ENCODE measurements at places on chromosomes 12 and 14.
A peak's percentile ranks its signal among the peaks of the same experiment; 100 is the strongest.

GRCh38 chr12:21773263-21773741 is 1.2 kb downstream of the KCNJ8 start:
- DNase-seq, result peak; percentile 13

- peak; percentile 34 for DNase-seq
Measured at GRCh38 chr12:28497889-28498411, 307.7 kb downstream of the CCDC91 start.

DNA sequence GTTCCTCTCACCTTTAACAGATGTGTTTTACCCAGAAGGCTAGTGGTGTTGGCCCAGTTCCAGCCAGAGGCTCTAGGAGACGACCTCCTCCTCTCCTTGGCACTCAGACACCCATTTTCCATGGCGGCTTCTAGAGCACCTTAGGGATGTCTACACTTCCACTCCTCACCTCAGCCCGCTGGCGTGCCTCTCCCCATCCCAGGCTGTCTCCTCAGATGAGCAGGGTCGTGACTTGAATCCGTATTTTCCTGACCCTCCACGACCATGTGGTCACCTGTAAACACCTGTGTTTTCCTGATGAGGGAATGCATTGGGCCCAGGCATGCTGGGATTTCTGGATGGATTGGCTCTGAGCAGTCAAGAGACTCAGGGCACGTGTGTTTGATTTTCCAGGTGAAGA is 21.8 kb upstream of the RIN3 start:
- DNase-seq, result no peak

- DNase-seq, result no peak
Measured at GRCh38 chr12:101592448-101592847, 2.3 kb upstream of the MYBPC1 start.

DNA sequence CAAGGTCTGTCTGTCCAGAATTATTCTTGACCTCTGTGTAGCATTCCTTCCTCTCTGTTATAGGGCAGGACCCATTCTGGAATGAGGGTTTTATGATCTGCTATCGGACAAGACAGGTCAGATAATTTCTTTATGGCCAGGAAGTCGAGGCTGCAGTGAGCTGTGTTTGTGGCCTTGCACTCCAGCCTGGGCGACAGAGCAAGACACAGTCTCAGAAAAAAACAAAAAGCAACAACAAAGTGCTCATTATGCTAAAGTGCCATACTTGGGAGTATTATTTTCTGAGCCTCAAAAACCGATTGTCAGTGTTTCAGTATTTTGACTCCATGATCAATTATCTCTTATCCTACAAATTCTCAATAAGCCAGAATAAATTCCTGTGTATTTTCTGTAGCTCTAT is 4.1 kb downstream of the CIPC start:
- no peak for DNase-seq

DNA sequence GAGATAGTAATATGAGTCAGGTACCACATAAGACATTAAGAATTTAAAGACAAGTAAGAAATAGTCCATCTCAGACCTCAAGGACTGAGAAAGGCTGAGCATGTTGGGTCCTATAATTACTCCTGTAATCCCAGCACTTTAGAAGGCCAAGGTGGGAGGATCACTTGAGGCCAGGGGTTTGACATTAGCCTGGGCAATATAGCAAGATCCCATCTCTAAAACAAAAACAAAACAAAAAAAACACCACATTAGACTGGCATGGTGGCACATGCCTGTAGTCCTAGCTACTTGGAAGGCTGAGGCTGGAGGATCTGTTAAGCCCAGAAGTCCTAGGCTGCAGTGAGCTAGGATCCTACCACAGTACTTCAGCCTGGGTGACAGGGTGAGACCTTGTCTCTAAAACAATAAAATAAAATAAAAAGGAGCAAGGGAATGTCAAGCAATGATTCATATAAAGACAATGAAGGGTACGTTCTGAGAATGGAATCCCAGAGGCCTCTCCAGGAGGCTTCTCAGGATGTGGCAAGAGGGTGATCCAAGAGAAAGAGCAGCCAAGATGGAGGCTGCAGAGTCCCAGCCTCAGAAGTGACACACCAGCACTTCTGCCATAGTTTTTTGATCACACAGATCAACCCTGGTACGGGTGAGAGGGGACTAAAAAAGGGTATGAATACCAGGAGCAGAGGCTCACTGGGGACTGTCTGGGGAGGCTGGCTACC is 206.4 kb downstream of the CRADD start:
- DNase-seq, result peak; percentile 89

- peak; percentile 44 for DNase-seq
Measured at GRCh38 chr12:103884316-103884715, 43.3 kb upstream of the NT5DC3 start.

DNA sequence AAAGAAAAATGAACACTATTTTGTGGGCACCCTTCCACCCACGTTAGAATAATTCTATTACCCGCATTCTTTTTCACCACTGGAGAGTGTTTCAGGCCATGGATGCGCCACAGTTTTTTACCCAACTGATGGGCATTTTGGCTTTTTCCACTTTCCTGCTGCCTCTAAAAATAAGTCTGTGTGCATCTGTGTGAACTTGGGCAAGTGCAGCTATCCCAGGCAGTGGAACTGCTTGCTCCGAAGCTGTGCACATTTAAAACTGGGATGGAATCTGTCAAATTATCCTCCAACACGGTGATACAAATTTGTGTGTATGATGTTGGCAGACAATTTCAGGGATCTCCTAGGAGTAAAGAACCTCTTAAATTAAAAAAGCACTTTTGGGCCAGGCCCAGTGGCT is 31.5 kb downstream of the PHETA1 start:
- no peak for DNase-seq

- no peak for DNase-seq
Measured at GRCh38 chr12:114355389-114356088, 50.4 kb downstream of the TBX5 start.

DNA sequence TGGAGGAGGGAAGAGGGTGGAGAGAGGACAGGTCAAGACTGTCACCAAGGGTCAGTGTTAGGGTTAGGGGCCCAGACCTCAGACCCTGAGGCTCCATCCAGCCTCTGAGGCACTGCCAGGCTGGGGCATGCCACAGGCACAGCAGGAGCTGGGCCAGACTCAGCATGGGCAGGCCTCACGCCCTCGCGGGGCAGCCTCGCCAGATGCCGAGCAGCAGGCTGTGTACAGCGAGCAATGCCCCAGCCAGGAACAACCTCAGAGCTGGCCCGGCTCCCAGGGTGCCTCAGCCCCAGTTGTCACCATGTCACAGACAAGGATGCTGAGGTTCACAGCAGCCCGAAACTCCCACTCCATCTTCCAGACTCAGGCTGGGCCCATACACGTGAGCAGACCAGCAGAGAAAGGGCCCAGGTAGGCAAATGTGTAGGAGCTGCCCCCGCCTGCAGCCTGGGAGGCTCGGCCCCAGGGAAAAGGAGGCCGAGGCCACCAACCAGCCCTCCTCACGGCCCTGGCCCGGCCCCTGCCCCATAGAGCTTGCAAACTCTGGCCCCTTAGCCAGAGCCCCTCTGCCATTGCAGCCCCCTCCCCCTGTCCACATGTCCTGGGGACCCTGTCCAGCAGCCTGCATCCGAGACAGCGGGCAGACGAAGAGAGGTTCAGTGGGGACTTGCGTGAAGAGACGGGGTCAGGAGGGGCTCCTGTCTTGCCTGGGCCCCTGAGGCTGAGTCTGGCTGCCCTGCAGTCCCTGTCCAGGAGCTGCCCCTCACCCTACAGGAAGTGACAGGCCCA is 7.5 kb downstream of the C14orf180 start:
- no peak for DNase-seq

- DNase-seq, result peak; percentile 27
Measured at GRCh38 chr12:78120866-78121560, 290.3 kb downstream of the NAV3 start.

DNA sequence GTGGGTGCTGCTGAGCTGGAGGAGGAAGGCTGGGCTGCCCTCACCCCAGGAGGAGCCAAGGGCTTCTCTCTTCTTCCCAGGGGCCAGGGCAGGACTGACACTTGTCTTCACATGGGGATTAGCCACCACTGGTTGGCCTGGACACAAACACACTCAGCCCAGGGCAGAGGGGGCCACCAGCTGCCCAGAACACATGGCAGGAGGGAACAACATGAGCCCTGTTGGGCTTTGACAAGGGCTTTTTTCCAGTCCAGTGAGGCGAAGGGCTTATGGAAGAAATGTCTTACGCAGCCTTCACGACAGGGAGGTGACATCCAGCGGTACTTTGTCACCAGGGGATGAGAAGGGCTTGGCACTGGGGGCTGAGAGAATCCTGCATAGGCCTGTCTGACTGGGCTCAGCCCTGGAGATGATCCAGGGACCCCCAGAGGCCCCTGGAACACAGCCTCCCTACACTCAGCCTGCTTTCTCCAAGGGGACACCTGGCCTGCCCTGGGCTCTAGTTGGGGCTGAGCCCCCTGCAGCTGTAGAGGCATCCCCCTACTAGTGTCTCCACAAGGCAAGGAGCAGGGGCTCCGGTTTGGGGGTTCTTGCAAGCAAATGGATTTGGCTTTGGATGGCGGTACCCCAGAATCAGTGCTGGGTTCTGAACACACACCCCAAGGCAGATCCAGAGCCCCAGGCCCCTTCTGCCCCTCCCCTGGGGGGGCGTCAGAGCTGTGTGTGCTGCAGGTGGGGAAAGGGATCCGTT is 18.9 kb downstream of the ARL6IP4 start:
- no peak for DNase-seq

DNA sequence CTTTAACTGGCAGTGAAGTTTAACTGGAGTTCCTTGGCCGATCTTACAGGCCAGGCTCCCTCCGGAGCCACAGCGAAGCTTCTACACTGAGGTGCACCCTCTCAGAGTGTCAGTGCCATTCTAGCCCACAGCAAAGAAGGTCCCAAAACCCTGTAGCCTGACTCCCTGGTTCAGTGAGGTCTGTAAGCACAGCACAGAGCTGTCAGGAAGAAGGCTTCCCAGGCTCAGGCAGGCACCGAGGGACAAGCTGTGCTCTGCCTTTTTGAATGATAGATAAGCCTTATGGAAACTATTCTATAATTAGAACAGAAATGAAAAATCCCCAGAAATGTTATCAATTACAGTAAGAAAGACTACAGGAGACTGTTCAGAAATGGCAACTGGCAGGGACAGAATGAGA is 40.2 kb downstream of the MOK start:
- no peak for DNase-seq

- no peak for DNase-seq
Measured at GRCh38 chr12:6830286-6830890, 2.2 kb downstream of the P3H3 start.

- DNase-seq, result peak; percentile 88
Measured at GRCh38 chr12:32083489-32083888, 23.2 kb upstream of the BICD1 start.

GRCh38 chr14:55062517-55063351 is 11.3 kb downstream of the MAPK1IP1L start:
- DNase-seq, result no peak

DNA sequence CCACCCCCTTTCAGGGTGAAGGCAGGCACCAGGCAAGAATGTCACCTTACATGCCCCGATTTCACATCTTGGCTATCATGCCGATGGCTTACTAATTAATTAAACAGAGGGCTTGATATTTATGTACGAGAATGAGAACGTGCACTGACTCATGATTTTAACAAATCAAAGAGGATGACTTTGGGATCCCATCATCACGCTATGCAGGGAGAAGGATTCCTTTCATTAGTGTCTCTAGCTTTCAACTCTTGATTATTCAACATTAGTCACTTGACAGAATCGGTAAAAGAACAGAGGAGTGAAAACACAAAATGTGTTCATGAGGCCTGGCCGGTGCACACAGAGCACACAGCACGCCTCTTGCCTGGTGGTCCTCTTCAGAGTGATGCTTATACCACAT is 80.6 kb downstream of the PRKAB1 start:
- peak; percentile 69 for DNase-seq

- DNase-seq, result no peak
Measured at GRCh38 chr14:52078721-52079120, 9.9 kb upstream of the NID2 start.
